ENCODE measurements at places on chromosomes 11 and 22. TPM values are rescaled to one million over a fixed set of nuclear protein-coding genes. Genes with fewer than 3 reads are reported as not detected.

Gene RASSF10
- not detected for total RNA-seq

Gene BIRC3
- total RNA-seq: 2.5 TPM

Gene ALDH3B2
- total RNA-seq: not detected

Gene SCGB1A1
- not detected for total RNA-seq

Gene CARNS1
- 0.59 TPM for total RNA-seq

Gene MS4A12
- total RNA-seq: not detected
